SK-MEL-5 (cell line): ENCODE measurements at places on chromosomes 5 and 9.
A peak's percentile ranks its signal among the peaks of the same experiment; 100 is the strongest.

DNA sequence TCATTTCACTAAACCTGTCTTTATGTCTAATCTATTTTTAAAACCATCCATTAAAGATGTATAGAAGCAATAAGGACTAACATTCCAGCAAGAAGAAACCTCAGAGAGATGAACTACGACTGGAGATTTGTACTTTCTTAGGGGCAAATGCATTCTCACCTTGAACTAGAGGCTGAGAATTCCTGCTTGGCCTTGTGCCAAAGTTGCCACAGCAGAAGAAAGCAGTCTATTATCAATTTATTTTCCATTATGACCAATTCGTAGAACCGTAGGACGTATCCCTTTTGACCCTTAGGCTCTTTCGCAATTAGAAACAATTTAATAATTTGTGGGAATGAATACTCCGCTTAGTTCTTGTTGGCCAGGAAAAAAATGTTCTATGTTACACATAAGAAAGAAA lies 1647.4 kb upstream of the CDH9 start:
- peak; percentile 11 for DNase-seq

- DNase-seq, result no peak
Measured at GRCh38 chr9:69066955-69067354, 31.4 kb downstream of the FXN start.

DNA sequence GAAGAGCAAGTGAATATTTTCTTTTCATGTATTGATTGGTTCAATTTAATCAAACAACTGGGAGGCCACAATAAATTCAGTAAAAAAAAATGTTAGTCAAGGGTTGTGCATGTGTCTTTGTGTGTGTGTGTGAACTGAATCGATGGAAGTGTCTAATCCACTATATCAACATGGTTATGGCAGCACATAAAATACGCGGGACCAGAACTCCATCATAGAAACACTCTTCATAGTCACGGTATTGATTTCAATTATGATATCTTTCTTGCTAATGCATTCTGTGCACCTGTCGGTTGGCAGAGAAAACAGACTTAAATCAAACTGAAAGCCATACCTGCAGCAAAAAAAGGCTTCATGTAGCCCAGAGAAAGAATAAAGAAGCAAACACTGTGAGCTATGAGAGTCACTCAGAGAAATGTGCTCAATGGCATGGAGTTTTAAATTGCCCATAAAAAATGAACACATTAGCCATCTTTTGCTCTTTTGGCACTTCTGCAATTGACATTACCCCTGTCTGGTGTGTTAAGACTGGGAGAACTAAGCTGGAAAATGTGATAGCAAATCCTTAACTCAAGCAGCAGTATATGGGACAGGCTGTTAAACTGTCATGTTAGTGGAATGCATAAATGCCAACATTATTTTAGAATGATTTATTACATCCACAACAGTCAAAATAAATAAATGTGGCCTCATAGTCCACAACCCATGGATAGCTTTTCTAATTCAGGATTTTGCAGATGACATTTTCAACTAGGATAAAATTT lies 642.4 kb upstream of the C9orf72 start:
- DNase-seq, result no peak

DNA sequence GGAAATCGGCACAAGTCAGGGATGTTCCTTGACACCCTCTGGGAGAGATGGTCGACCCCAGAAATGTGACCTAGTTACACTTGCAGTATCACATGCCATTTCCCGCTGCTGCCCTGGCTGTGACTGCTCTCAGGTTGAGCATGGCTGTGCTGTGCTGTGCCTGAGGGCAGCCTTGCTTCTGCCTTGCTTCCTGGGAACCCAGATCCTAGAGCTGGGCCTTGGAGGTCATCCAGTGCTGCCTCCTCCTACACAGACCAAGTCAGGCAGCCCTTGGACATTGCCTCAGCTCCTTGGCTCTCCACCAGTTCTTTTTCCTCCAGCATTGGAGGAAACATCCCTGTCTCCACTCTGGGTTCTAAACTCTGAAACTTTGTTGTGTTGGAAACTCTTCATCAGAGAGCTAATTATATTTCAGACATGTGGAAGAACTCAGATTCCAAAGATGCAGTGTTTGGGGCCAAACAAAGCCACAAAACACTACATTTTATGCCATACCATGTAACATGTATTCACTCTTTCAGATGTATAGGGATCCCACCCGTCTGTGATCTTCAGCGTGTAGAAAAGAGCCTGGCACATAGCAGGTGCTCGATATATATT lies 6.1 kb downstream of the MAMDC2 start:
- no peak for DNase-seq

GRCh38 chr5:1507961-1508658 lies 15.7 kb downstream of the LPCAT1 start:
- DNase-seq, result no peak

DNA sequence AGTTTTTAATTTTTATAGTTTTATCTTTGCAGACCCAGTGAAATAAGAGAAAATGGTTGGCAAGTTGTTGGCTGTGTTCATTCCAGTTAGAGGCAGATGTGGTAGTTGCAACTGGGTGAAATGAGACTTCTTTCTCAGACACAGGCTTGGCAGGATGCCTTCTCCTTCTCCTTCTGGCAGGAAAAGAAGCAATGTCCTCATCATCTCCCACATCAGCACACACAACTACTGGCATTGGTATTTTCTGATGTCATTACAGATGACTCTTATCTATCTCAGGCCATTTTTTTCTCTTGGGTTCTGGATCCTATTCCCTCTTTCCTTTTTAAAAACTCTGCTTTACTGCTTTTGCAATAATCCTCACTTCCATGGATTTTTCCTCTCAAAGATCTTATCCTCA lies 103.3 kb upstream of the EDIL3 start:
- no peak for DNase-seq

- DNase-seq, result peak; percentile 60
Measured at GRCh38 chr5:173451031-173451430, 122.8 kb upstream of the STC2 start.

- DNase-seq, result no peak
Measured at GRCh38 chr5:14379739-14380497, 201.7 kb upstream of the OTULINL start.

DNA sequence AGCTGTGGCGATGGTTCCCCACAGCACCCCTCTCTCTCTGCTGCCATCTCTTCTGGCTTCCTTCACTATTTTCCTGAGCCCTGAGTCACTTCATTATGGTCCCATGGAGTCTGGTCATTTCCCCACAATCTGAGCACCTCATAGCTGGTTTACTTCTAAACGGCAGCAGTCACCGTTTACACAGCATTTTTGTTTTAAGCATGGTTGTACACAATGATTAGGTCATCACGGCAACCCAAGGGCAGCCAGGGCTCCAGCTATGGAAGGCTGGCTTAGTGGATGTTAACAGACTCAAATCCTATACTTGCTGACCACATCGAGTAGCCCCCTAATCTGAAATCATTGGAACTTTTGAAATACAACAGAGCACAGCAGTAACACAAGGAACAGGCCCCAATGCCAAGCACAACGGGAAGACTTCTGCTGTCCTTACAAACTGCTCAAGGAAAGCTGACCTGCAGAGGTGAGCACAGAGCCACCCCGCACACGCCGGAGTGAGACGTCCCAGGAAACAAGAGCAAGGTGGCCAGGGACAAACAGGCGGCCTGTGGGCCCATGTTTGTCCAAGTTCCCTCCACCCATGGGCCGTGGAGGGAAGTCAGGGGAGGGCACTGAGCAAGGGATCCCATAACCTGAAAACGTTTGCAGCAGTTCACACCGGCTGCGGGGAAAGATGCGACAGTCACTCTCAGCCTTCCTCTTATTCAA lies 22.9 kb downstream of the CAMSAP1 start:
- no peak for DNase-seq

GRCh38 chr5:171589461-171589860 lies 170.0 kb downstream of the FGF18 start:
- no peak for DNase-seq

DNA sequence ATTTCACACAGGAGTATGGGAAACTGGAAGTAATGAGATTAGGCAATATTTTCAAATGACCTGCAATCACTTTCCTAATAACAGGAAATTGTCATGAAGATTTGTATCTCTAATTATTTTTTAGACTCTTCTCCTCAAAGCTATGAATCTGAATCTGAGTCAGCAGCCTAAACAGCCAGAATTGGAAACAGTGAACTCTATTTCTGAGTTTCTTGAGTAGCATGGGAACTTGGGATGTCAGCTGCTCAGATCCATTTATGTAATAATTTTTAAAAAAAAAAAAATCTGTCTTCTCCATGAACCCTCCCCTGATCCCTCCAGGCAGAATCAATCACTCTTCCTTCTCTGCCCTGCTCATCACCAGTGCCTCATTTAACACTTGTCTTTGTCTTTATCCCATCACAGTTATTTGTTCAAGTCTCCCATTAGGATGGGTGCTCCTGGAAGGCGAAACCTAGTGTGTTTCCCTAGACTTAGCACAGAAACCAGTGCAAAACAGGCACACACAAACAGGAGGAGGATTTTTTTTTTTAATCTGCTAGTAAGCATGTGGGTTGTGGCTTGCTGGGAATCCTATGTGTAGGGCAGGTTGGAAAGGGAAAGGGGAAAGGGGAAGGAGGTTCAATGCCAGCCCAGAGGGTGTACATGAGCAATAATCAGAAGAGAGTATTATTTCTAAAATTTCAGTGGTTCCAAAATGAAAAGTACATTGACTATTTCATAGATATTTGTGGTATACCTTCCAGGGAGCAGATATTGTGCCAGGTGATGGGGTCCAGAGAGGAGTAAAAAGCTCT lies 186.8 kb downstream of the TTLL11 start:
- peak; percentile 35 for DNase-seq

- DNase-seq, result no peak
Measured at GRCh38 chr5:179135006-179135405, 74.8 kb downstream of the ZNF354C start.

DNA sequence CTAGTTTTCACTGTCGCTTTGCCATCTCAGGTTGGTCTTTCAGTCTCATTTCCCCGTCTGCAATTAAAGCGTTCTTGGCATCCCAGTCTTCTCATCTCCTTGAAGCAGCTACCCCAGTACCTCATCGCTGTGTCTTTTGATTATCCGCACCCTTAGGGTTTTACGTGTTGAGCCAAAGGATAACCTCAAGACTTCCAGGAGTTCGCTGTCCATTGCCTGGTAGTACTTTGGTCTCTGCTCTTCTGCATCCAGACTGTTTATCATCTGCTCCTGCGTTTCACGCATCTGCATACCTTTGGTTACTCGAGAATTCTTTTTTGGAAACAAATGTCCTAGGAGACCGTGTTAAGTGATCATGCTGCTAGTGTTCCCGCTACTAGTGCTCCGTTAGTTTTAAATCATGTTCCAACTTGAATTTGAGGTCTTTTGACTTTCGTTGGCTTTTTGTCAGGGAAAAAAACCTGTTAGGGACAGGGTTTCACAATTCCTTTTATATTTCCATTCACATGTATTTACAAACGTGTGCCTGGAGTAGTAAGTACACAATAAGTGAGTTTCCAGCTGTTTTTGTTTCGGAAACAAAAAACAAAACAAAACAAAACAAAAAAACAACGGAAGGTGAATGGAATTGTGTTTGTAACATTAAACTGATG lies 888 bp downstream of the RABGAP1 start:
- DNase-seq, result peak; percentile 22

DNA sequence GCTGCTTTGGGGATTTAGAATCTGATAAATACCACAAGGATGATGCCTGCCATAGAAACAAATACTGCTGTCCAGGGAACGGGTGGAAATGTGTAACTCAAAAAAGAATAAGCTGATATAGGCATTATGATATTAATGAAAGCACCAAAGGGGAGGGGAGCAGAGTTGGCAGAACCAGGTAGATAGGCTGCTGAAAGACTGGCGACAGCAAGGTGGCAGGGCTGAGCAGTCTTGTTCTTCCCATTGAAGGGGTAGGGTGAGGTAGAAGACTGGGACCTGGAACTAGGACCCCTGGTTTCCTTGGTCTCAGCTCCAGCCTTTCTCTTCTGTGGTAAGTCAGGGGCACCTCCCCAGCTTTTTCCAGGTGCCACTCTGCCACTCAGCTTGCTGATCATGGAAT lies 31.4 kb upstream of the TMOD1 start:
- peak; percentile 27 for DNase-seq

DNA sequence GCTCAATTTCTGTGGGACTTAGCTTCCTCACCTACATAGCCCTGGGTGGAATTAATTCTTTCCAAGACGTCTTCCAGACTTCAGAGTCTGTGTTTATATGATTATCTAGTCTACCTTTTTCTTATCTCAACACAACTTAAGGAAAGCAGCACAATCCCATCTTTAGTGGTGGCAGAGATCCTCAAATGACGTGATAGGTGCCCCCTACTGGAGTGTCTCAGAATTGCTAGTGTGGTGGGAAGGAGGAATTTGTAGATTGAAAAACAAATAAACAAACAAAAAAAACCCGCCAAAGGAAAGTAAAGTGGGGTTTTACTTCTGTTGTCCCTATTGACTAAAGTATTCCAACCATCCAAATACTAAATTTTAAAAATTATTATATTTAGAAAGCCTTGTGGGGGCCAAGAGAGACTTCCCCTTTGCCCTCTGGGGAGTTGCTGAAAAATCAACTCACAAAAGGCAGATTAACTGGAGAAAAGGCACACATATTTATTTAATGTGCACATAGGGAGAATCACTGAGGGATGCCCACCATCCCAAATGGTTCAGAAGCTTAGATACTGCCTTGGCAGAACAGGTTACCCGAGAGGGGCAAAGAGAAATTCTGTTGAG lies 283.3 kb downstream of the TMEM167A start:
- DNase-seq, result peak; percentile 55

DNA sequence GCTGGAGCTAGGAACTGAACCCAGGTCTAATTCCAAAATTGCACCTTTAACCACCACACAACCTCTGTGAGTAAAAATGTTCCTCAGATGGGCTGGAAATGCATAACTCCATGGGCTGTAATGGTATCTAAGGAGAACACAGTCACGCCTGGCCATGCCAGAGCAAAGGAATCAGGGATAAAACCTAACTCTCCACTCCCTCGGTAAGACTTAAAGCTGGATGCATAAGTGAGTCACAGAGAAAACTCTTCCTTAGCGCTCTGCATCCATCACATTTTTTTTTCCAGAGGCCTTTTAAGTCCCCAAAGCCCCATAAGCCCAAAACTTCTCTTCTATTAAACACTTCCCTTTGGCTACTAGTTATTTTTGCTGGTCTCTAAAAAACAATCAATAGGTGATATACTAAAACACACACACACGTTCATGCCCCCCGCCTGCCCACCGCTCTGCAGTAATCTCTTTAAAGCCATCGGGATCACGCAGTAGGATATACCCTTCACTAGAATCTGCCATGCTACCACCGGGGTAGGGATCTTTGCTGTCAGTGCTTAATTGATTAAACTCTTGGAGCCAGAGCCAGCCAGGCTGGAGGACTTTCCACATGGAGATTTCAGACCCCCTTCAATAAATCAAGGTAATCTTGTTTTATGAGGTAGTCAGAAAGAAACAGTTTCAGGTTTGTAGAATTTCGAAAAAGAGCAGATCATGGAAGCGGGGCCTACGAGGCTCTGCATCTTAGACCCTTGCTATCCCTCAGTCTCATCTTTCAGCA lies 212.9 kb downstream of the MAPKAP1 start:
- DNase-seq, result no peak

DNA sequence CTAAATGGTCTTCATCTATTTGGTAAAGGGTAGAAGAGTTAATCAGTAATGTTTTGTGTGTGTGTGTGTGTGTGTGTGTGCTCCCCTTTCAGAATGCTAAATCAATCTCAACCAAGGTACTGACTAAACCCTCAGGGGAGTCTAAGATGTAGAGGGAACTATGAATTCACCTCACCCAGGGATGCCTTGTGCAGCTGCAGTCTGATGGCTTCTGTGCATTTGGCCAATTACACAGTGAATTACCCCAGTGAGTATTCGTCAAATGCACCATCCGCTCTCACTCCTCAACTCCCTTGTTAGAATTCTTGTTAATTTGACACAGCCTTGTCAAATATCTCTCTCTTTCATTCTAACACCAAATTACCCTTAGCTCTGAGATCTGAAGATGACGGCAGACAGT lies 234.6 kb downstream of the GABRB2 start:
- DNase-seq, result no peak
